SW 1271 (cell line): ENCODE measurements at places on chromosomes 11 and 22.

GRCh38 chr11:8794677-8795103 lies 112.1 kb downstream of the RPL27A start:
- DNase-seq: no peak

DNA sequence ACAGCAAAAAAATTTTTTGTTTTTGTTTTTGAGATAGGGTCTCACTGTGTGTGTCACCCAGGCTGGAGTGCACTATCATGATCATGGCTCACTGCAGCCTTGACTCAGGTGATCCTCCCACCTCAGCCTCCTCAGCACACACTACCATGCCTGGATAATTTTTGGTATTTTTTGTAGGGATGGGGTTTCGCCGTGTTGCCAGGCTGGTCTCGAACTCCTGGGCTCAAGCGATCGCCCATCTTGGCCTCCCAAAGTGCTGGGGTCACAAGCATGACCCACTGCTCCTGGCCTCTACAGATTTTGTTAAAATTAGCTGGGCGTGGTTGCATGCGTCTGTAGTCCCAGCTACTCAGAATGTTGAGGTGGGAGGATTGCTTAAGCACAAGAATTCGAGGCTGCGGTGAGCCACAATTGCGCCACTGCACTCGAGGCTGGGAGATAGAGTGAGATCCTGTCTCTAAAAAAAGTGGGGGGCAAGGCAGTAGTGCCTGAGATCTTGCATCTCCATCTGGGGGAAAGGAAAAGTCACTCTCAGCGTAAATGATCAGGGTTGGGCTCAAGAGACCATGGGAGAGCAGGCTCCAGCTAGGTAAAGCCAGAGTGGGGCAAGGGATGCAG lies 10.6 kb upstream of the DGKZ start:
- no peak for DNase-seq

- DNase-seq: no peak
These were observed 211.1 kb upstream of the MTNR1B start for GRCh38 chr11:92758241-92758780.

DNA sequence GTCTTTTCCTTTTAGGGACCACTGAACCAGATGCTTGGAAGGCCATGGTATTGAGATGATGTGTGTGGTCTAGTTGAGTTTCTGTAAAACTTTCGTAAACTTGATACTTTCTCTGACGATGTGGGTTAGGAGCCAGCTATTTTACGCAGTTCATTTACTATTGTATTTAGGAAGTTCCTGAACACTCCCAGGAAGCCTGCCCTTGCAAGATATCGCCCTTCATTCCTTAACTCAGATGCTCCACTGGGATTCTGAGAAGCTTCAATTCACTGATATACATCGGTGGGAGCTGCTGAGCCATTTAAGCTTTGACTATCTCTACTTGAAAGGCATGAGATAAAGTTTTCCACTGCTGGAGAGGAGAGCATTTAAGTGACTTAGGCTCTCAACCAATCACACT lies 121.3 kb downstream of the CSNK2A3 start:
- no peak for DNase-seq

DNA sequence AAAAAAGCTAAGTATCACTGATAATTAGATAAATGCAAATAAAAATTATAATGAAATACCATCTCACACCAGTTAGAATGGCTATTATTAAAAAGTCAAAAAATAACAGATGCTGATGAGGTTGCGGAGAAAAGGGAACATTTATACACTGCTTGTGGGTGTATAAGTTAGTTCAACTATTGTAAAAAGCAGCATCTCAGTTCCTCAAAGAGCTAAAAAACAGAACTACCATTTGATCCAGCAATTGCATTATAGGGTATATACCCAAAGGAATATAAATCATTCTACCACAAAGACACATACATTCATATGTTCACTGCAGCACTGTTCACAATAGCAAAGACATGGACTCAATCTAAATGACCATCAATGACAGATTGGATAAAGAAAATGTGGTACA lies 120.3 kb upstream of the ZBED5 start:
- no peak for DNase-seq

DNA sequence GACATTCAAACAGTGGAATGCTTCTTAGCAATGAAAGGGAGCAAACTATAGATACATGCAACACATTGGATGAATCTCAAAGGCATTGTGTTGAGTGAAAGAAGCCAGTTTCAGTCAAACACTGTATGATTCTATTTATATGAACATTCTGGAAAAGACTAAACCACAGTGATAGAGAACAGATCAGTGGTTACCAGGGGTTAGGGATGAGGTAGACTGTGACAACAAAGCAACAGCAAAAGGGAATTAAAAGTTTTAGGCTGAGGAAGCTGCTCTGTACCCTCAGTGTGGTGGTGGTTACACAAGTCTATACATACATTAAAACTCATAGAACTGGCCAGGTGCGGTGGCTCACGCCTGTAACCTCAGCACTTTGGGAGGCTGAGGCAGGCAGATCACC lies 23.0 kb downstream of the FDX1 start:
- DNase-seq: no peak

DNA sequence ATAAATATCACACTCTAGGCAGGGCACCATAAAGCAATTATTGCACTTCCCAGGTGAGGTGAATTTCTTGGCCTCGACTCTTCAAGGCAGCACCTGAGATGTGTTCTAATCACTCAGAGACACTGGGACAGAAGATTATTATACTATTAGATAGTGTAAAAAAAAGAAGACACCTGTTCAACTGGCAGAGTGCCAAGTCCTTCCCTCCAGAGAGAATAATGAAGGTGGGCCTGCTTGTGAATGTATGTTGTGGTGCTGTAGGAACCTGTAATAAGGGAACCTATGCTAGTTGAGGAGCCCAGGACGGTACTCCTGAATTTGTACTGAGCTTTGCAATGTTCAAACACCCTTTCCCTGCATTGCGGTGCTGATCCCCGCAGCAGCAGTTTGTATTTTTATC lies 107.5 kb downstream of the NXPE2 start:
- no peak for DNase-seq

DNA sequence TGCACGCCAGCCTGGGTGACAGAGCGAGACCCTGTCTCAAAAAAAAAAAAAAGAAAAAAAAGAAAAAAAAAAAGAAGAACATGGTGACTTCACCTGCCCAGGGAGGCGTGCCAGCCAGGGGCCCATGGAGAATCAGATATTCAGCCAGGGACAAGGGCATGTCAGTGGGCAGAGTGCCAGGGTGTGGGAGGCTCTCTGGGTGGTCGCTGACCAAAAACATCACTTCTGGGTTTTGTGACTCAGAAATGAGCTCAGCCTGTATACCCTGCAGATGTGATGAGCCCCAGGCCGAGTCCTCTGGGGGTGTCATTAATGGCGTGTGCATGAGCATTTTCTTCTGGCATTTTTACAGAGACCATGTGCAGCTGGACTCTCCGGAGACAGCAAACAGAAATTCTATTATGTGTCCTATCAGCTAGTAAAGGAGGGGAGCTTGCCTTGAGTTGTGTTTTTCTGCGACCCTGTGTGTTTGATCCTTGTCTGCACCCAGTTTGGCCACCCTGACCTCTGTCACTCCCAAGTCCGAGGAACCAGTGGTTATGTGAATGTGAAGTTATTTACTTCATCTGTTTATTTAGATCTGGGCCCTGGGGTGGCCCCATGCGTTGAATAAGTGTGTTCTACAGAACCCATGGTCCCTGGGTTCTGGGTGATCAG lies 53.6 kb downstream of the BCR start:
- DNase-seq: no peak

DNA sequence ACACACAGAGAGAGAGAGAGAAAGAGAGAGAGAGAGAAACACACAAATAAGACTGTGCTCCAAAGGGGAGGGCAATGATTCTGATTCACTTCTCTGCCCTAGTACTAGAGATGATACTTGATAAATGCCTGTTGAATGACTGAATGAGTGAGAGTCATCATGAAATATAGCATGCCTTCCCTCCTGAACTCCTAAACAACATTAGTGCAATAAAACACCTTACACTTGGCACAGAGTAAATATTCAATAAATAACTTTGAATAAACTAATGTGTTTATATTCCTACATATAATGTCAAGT lies 511.2 kb upstream of the RAG2 start:
- DNase-seq: no peak

DNA sequence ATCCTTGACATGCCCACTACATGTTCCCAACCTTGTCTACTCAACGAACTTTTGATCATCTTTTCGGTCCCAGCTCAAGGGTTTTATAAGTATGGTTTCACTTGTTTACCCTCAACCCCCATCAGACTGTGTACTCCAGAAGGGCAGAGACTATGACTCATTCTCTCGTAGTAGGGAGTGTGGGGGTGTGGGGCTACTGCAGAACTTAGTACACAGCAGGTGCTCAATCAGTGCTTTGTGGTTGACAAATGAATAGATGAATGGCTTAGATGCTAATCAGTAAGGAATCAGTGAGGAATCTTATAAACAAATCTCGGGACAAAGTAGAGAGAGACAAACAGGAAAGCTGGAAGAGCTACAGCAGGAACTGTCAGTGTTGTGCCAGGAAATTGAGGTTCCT lies 151.7 kb upstream of the PLET1 start:
- DNase-seq: no peak

- no peak for DNase-seq
These were observed 45.3 kb upstream of the SHISAL1 start for GRCh38 chr22:44357966-44358465.

GRCh38 chr11:111413849-111414248 lies 34.8 kb upstream of the POU2AF1 start:
- DNase-seq: no peak

DNA sequence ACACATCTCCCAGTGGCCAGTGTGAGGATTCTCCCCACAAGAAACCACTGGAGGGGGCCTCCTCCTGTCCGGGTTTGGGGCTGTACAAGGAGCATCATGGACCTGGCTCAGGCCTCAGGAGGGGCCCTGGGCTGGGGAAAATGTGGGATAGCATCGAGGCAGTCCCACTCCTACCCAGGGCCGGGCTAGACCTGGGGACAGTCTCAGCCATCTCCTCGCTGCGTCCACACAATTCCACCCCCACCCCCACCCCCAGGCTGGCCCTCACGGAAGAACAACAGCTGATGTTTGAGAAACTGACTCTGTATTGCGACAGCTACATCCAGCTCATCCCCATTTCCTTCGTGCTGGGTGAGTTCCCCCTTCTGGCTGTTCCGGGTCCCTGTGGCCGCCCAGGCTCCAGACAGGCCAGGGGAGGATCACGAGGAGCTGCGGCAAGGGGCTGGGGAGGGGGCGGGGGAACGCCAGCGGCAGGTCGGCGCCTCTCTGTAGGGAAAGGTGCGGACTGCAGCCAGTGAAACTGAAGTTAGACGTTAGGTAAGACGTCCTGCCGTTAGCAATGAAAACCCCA lies 4.8 kb downstream of the BEST1 start:
- DNase-seq: no peak

GRCh38 chr22:32623943-32624342 lies 149.3 kb downstream of the FBXO7 start:
- DNase-seq: no peak

DNA sequence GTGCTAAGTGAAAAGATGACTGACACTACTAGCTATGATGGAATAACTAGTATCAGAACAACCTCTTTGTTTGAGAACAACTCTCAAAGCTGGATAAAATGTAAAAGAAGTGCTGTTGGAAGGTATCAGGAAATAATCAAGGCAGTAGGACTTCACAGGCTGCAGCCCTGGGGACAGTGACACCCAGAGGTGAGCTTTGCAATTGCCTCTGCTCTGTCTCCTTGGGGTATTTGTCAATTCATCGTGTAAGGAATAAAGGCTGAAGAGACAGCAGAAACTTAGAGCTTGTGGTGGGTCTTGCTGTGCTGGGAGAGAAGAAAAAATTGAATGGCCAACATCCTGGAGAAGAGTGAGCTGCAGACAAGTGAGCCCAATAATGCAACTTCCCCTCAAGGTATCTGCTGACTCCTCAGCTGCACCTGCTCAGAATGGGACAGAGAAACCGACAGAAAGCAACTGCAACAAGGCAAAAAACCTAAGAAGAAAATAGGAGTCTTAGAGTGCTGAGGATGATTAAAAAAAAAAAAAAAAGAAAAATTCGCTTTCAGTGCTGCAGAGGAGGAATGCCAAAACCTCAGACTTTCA lies 141.1 kb downstream of the RCN1 start:
- DNase-seq: no peak

DNA sequence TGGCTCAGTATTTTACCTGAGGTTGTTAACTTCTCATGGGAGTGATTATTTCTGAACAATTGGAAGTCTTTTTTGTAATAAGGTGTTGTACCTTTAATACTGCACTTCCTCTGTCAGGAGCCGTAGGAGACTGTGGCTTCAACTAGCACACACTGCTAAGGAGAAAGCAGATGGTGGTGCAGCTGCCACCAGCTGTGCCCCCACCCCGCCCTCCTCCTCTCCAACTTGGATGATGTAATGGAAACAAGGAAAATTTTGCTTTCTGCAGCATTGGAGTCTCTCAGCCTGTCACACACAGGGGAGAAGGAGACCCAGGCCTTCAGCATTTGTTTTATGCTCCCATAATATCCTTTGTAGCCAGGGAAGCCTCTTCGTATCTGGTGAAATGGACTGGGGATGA lies 91.2 kb downstream of the TEAD1 start:
- no peak for DNase-seq

DNA sequence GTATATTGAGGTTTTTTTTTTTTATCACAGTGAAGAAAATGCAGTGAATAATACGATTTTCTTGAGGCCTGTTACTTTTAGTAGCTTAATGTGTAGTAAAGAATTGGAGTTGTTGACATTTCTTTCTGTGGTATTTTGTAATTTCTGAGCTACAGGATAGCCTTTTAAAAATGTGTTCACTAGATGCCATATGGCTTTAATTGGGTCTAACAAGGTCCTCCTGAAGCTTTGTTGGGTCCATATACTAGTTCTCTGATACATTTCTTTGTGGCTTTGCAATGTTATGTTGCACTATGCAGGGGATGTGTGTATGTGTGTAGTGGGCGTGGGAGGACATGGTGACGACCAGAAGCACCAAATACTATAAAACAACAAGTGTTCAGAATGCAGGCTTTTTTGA lies 25.1 kb downstream of the FBXO7 start:
- no peak for DNase-seq

DNA sequence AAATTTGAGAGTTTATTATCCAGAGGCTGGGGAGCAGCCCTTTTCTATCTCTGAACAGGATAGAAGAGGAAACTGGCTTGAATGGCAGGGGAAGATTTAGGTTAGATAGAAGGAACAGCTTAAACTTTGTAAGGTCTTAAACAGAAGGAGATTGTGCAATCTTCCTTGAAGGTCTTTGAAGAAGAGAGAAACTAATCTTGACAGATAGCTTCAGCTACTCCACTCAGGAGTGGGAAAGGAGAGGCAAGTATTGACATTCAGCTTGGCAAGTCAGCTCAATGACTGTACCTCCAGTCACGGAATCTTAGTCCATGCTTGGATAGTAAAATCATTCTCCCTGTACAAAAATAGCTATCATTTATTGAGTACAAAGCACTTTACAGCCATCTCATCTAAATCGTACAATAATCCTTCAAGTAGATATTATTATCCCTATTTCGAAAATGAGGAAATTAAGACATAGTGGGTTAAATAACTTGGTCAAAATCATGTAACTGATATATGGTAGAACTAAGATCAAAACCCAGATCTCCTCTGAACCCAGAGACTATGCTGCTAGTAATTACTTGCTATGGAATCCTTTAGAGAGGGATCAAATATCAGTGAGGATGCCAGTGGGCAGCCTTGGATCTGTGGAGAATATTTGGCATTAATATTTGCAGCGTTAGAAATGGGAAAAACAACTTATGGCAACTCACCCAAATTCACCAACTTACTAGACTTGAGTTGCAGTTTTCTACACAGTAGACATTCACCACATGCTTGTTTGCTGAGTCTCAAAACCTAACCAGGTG lies 14.6 kb downstream of the C11orf97 start:
- no peak for DNase-seq
